Right lung (tissue), 10 donors: ENCODE measurements at places on chromosomes 4 and X. TPM values are rescaled to one million over a fixed set of nuclear protein-coding genes. Genes with fewer than 3 reads are reported as not detected.

GRCh38 chr4:140926672-140927071, 170.5 kb upstream of the TBC1D9 start:
- DNase-seq, result no peak

- peak; percentile 82 for DNase-seq
Measured at GRCh38 chr4:87530868-87531267, 1.7 kb upstream of the SPARCL1 start.

DNA sequence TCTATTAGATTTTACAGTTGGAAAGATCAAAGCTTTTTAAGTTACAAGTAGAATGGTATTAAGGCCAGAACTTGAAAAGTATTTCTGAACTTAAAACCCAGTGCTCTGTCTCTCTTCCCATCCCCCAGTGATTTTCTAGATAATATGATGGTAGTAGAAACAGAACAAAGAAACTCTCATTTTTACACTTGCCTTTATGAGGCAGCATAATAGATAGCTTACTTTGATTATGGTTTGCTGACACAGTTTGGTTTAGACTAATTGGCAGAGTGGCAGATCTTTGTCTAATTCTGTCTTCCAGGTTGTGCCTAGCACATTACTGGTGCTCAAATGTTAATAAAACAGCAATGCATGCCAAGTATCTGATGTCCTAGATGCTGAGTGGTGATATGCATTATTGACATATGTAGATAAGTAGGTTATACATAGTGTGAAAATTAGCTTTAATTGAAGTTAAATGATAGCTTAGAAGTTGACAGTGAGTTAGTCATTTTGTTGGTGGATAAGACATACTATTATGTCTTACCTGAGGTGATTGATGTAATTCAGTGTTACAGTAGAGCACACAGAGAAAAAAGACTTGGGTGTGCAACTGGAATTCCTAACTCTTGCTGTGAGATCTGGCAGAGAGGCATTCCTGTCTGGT, 4.3 kb upstream of the RAPGEF2 start:
- no peak for DNase-seq

Gene P2RY10
- 0.16 TPM for polyA plus RNA-seq

Gene CXorf66
- not detected for polyA plus RNA-seq

DNA sequence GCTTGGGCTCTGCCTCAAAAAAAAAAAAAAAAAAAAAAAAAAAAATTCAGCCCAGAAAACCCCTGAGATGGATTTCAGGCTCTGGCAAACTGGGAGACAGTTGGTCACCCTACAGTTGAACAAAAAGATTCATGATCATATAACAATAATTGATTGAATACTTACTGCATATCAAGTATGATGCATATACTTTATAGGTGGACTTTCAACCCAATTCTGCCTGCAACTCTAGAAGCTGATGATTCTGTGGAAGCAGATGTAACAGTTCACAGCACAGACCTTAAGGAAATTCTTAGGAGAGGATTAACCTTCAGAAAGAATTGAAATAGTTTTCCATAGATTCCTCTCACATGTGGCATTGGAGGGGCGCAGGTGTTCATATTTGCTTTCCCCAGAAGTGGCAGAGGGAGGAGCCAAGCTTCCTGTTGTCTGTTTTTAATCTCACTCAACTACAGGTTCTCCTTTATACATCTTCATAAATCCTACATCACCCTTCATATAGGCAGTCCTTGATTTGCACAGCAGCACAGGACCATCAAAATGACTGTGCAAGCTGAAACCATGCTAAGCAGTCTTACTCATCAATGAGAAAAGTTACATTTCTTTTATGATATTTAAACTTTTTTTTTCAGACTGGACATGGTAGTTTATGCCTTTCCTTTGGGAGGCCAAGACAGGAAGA, 149.4 kb upstream of the KLF3 start:
- DNase-seq, result no peak

Gene SFRP2
- polyA plus RNA-seq, result 9.8 TPM

Gene YY2
- 4.1 TPM for polyA plus RNA-seq

Gene RRH
- 0.31 TPM for polyA plus RNA-seq

- no peak for DNase-seq
Measured at GRCh38 chr4:146260521-146260920, 46.2 kb downstream of the REELD1 start.

GRCh38 chrX:117483950-117484349, 632.7 kb downstream of the KLHL13 start:
- no peak for DNase-seq

DNA sequence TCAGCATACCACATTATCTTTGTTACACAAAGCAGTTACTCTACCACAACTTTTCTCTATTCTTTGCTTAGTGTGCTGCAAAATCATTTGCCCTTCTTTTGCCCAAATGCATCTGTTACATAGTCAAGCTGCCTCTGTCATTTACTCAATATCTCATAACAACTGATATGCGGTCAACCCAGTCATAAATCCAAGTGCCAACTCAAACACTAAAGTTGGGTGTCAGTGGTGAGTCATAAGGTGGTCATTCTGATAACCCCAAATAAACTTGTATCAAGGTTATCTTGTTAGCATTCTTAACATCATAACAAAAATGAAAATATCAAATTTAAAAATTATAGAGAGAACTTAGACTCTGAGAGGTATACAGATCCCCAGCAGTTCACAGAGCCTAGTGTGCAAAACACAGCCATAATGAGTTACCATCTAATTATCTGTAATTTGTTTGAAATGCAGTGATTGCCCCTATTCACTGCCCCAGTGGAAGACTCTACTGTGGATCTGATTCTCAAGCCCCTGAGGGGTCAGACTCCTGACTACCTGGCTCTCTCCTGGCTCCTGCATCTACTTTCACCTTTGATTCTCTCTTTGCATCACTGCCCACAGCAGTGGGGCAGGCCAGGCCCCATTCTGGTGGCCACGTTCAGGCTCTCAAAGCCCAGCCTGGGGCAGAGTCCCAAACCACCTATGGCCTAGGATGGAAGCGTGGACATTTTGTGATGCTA, 29.2 kb downstream of the TBC1D9 start:
- DNase-seq, result no peak

DNA sequence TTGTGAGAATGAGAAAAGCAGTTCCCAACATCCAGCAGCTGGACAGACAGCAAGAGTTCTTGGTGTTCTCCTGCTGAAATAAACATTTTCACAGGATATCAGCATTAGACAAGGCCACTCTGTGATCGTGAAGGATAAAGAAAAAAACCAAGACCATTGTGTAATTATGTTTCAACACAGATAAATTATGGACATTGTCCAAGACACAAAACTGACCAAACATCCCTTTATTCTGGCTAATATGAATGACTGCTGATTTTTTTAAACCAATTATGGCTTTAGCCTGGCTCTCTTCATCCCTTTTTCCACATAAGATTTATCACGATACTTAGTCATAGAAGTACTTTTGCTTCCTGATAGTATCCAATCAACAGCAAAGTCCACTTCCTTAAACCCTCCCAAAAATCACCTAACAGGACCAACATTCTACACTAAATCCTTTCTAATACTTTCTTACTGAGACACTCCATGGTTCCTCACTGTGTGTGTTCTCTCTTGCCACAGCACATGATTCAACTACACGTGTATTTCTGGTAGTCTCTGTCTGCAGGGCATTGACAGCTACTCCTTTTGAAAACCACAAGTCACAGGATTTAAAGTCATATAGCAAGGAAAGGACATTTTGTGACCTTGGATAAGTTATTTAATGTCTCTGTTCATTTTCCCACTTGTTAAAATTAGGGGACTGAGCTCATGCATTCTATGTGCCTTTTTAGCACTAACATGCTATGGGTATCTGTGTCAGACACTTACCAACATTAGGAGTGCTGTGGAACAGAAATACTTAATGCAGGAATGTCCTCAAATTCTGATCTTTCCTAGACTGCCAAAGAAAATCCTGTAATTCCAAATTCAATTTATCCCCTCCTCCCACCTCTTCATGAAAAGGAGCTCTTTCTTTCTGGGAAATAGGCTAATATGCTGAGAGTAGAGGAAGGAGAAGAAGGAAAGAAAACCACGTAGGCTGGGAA, 137.2 kb upstream of the PGRMC2 start:
- DNase-seq, result no peak

GRCh38 chr4:172962564-172963353, 205.9 kb upstream of the GALNT7 start:
- DNase-seq, result peak; percentile 24

Gene SOWAHD
- polyA plus RNA-seq, result 0.56 TPM
